ENCODE measurements at places on chromosomes 11 and 22. TPM values are rescaled to one million over a fixed set of nuclear protein-coding genes. Genes with fewer than 3 reads are reported as not detected.

MRGPRX4 gene
- total RNA-seq, result not detected

LAYN gene
- 48.9 TPM for total RNA-seq

TMPRSS4 gene
- total RNA-seq, result not detected

OR52N4 gene
- total RNA-seq, result not detected

SLC5A4 gene
- total RNA-seq, result not detected

KRTAP5-11 gene
- total RNA-seq, result not detected

TTC36 gene
- total RNA-seq, result 1.3 TPM

SLC17A6 gene
- not detected for total RNA-seq

MYEOV gene
- 8.1 TPM for total RNA-seq

GLYAT gene
- total RNA-seq, result not detected

TEX54 gene
- total RNA-seq, result not detected

PKNOX2 gene
- 0.73 TPM for total RNA-seq

PYGM gene
- 1.3 TPM for total RNA-seq

DNAJB7 gene
- not detected for total RNA-seq

CHRM1 gene
- total RNA-seq, result not detected

SPDYC gene
- not detected for total RNA-seq

SLCO2B1 gene
- total RNA-seq, result under 0.01 TPM

TH gene
- total RNA-seq, result under 0.01 TPM

SPI1 gene
- total RNA-seq, result not detected

OR52A5 gene
- not detected for total RNA-seq

C22orf42 gene
- total RNA-seq, result not detected

OR51T1 gene
- total RNA-seq, result not detected

ADAMTS15 gene
- 35.8 TPM for total RNA-seq

DDI1 gene
- not detected for total RNA-seq

PNPLA3 gene
- total RNA-seq, result 9.9 TPM

MIEF1 gene
- 22.3 TPM for total RNA-seq

CNGA4 gene
- total RNA-seq, result not detected

POU2AF2 gene
- not detected for total RNA-seq

SAA2 gene
- total RNA-seq, result not detected

MIOX gene
- total RNA-seq, result 0.15 TPM

APOA4 gene
- total RNA-seq, result not detected

MPZL3 gene
- 0.29 TPM for total RNA-seq
